ENCODE measurements at places on chromosomes 7 and 10. TPM values are rescaled to one million over a fixed set of nuclear protein-coding genes. Genes with fewer than 3 reads are reported as not detected.

The ANKRD2 gene
- total RNA-seq, result 0.26 TPM

The MALSU1 gene
- total RNA-seq, result 53.3 TPM

The CNNM1 gene
- 0.13 TPM for total RNA-seq

The CYP17A1 gene
- total RNA-seq, result not detected

The HOXA9 gene
- not detected for total RNA-seq

The PTPRE gene
- 24.5 TPM for total RNA-seq
